Kidney tubule cell (primary cell): ENCODE measurements at places on chromosomes 7 and 10.

GRCh38 chr10:119252051-119252465 lies 44.7 kb downstream of the GRK5 start:
- no peak for DNase-seq

DNA sequence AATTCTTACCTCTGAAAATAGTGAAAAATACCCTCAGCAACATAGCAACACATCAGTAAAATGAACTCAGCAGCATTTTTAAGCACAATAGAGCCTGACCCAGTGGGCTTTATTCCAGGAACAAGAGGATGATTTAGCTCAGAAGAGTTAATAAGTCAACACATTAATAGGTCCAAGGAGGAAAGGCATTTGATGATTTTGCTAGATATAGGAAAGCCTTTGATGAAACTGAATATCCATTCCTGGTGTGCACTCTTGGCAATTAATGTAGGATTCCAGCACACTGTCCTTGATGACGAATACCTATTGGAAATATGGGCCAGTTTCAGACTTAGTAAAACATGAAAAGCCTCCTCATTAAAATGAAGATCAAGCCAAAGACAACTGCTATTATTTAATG lies 42.5 kb downstream of the RASGEF1A start:
- peak; percentile 77 for DNase-seq

GRCh38 chr7:28095231-28095630 lies 85.4 kb downstream of the JAZF1 start:
- DNase-seq = no peak

GRCh38 chr10:122277526-122278136 lies 6.5 kb downstream of the BTBD16 start:
- DNase-seq = no peak

DNA sequence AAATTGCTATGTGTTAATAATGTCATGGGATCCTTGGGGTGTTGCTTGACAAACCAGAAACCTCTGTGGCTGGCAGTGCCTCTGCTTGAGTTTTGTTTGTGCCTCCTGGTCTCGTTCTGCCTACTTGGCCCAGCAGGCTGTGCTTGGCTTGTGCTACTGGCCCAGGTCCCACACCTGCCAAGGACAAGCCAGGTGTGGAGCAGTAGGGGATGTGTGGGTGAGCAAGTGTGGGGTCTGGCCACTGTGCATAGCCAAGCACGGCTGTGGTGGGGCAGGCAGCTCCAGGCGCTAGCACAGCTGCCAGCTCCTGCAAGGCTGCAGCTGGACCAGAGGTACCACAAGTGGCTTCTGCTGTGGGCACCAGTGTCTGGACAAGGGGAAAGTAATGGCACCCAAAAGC lies 149.6 kb upstream of the HGF start:
- DNase-seq = no peak

DNA sequence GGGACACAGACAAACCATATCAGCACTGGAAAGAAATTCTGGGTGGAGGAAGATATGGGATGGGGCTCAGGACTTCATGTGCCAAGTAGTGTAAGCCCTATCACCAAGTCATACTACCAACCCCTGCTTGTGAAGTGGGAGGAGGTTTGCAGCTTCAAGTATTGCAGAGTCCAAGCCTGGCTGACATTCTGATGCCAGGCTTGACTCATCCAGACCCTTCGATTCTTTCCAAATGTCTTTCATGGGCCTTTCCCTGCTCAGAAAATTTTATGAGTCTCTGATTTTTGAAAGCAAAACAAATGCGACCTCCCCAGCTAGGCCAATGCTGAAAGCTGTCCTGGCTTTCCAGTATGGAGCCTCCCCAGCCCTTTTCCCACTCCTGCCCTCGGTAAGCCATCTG lies 45.1 kb upstream of the SMNDC1 start:
- DNase-seq = no peak

DNA sequence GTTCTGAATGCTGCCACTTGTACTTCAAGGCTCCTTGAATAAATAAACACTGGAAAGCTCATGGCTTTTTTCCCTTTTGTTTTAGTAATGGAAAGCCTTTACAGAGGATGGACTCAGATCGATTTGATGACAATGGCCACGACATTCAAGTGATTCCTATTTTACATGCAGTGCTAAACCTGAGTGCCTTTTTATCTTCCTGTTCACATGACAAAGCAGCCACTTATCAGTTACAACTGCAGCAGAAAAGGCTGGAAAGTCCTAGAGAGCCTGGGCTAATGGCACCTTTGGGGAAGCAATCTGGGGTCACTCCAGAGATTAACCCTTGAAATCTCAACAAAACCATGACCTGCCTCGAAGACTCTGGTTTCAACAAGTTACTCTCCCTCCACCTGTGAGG lies 249.0 kb upstream of the AUTS2 start:
- no peak for DNase-seq

DNA sequence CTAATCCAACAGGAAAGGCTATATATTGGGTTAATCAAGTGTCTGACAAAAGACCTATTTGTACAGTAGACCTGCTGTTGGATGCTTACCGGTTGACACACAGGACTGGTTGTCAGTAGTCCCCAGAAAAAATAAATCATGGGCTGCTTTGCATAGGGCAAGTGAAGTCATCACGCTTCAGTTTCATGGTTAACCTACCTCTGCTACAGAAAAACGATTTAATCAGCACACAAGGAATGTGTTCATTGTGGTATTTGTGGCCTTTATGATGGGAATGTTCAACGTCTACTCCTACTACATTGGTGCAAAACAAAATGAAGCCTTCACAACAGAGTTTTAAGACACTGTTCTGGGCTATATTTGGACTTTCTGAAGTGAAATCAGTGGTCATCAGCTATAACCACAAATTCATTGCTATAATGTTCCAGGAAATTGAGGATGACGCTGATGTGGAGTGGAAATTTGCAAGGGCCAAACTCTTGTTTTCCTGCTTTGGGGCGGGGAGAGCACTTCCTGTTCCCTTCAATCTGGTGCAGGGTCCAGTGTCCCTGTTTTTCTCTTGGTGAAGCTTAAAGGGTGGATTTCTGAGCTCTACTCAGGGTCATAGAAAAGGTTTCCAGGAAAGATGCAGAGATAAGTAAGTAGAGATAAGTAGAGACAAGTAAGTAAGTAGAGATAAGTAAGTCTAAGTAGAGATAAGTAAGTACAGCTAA lies 39.3 kb upstream of the GGCT start:
- DNase-seq = peak; percentile 72

DNA sequence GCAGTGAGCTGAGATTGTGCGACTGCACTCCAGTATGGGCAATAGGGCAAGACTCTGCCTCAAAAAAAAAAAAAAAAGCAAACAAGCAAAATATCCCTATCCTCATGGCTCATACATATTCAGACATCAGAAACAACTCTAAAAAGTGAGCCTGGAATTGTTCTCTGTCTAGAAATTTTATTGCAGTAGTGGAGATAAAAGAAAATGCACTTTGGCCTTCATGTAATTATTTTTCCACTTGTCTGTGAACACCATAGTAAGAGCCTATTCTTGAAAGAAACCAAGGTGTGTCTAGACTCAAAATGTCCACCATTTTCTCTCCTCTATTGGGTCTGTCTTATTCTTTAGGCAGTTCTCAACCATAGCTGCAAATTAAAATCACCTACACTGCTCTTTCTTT lies 30.5 kb upstream of the MCU start:
- DNase-seq = no peak

GRCh38 chr10:114584419-114584818 lies 73.7 kb downstream of the ABLIM1 start:
- no peak for DNase-seq

DNA sequence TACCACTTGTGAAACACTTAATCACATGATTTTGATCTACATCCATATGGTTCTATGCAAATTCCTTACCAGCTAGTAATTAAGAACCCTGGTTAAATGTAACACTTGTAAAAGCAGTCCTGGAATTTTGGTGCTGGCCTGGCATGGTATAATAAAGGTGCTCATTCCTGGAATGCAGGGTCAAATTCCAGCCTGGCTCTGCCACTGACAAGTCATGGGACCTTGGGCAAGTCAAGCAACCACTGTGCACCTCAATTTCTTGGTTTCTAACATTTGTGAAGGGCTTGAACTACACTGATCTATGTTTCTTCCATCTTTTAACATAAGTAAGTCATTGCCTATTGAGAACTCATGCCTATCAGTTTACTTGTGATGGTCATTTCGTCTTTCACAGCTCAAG lies 91.9 kb upstream of the PIK3CG start:
- DNase-seq = peak; percentile 90
